NT2/D1 (cell line): ENCODE measurements at places on chromosomes 7 and 10.

DNA sequence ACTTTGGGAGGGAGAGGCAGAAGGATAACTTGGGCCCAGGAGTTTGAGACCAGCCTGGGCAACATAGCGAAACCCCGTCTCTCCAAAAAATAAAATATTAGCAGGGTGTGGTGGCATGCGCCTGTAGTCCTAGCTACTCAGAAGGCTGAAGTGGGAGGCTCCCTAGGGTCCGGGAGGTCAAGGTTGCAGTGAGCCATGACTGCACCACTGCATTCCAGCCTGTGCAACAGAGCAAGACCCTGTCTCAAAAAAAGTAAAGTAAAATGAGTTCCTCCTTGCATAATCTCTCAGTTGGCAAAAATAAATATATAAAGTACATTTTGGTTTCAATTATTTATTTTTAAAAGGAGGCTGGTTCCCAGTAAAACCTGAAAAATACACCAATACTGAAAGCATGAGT lies 11.8 kb downstream of the NANOS1 start:
- DNase-seq = no peak

DNA sequence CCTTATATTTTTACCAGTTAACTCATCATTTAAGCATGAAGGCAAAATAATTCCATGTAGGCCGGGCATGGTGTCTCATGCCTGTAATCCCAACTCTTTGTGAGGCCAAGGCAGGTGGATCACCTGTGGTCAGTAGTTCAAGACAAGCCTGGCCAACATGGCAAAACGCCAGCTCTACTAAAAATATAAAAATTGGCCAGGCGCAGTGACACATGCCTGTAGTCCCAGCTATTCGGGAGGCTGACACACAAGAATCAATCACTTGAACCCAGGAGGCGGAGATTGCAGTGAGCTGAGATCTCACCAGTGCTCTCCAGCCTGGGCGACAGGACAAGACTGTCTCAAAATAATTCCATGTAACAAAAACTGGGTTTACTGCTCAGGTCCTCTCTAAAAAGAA lies 18.3 kb downstream of the HNRNPA2B1 start:
- no peak for DNase-seq

- DNase-seq = no peak
Observed at GRCh38 chr10:68327889-68328786, 3.7 kb upstream of the HNRNPH3 start.

GRCh38 chr10:15254808-15255648 lies 86.5 kb upstream of the NMT2 start:
- DNase-seq = no peak

- DNase-seq = no peak
Observed at GRCh38 chr7:30423788-30424505, 54.6 kb downstream of the NOD1 start.

DNA sequence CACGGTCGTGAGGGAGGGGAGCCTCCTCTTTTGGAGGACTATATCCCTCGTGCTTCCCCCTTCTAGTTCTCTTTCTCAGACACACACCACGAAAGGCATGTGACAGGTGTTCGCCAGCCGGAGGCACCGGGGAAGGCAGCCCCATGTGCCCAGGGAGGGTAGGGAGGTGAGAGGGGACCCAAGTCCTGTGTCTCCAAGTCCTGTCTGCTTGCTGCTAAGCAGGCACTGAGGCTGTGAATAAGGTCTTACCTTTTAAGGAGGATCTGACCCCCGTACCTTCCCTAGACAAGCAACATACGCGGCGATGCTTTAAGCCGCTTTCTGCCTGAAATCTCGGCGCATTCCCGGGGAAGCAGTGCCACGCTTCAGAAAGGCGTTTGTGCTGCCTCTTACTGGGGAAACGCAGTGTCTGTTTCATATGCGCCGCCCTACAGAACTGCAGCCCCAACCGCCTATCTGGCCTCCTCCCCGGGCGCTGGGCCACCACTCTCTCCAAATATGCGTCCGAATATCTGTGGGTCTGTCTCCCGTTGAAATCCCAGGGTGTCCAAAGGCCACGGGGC lies 770 bp downstream of the PLXNA4 start:
- peak; percentile 36 for DNase-seq

DNA sequence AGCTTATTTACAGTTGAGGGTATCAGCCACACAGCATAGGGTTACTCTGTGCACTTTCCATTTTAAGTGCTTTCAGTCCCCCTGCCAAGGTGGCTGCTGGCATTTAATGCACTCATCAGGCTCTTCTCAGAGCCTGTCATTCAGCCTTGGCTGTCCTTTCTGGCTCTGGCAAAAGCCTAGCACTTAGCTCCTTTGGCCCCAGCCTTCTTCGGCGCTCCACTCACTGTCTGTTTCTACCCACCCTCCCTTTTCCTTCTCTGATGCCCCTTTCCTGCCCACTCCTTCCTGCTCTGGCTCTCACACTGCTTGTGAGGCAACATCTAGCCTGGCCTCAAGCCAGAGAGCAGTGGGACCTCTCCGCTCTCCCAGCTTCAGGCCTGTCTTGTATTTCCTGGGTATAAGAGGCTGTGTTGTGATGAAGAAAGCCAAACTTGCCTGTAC lies 60.2 kb downstream of the WIPF3 start:
- DNase-seq = no peak

DNA sequence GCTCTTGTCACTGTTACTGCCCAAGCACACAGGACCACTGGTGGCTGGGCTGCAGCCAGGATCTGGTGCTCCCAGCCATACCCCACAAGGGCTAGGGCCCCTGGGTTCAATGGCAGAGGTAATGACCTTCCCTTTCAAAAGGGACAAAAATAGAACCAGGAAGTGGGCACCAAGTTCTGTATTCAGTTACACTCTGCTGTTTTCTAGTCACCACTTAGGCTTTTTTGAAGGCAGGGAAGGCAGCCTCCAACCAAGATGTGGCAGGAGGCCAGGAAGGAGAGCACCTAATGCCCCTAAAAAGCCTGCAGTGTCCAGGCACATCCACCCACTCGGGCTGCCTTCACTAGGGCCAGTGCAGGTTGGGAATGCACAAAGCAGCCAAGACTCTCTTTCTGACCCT lies 47.8 kb downstream of the NOD1 start:
- no peak for DNase-seq

DNA sequence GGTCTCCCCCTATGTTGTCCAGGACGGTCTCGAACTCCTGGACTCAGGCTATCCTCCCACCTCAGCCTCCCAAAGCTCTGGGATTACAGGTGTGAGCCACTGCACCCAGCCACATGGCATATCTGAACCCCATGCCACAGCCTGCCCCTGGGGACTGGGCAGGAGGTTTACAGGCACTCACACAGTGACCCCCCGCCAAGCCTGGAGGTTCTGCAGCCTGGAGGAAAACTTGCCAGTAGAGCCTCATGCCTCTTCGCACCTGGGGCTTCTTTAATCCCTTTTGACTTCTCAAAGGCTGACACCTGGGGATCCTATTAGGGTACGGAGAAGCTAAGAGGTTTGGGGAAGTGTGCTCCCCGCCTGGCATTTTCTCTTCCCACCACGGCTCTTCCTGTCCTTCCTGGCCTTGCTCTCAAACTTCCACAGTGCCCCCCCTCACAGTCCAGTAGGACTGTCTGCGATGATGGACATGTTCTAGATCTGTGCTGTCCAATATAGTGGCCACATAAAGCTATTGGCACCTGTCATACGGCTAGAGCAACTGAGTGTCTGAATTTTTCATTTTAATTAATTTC lies 11.4 kb upstream of the KCP start:
- no peak for DNase-seq

DNA sequence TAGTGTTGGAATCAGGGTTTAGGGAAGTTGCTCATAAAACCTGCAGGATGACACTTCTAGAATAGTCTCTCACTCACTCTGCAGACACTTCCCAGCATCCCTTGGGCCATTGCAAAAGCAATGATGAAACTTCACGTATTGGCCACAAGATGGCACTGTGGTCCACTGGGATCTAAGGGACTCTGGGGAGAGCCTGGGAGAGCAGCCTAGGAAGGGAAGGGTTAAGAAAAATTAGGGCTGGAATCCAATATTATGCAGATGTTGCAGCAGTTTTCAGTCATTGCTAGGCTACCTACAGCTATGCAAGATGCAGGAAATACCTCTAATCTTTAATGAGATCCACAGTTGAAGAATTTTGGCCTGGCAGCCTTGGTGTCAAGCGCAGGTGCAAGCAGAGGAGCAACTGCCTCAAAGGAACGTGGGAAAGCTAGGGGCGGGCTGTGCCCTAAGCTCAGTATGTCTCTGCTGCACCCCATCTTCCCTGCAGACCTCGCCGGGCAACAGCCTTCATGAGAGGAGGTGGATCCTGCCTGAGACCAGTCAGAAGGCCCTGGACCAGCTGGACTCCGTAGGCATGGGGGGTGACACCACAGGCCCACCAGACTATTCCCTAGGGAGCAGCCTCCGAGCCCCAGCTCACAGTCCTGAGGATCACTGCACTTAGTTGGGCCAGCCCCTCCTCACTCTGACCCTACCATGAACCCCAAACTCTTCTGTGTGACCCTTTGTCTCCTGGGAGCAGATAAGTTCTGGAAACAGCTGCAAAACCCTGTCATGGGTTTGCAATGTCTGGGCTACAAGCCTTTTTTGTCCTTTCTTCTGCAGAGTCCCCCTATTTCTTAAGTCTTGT lies 127.9 kb upstream of the PRSS58 start:
- peak; percentile 63 for DNase-seq

DNA sequence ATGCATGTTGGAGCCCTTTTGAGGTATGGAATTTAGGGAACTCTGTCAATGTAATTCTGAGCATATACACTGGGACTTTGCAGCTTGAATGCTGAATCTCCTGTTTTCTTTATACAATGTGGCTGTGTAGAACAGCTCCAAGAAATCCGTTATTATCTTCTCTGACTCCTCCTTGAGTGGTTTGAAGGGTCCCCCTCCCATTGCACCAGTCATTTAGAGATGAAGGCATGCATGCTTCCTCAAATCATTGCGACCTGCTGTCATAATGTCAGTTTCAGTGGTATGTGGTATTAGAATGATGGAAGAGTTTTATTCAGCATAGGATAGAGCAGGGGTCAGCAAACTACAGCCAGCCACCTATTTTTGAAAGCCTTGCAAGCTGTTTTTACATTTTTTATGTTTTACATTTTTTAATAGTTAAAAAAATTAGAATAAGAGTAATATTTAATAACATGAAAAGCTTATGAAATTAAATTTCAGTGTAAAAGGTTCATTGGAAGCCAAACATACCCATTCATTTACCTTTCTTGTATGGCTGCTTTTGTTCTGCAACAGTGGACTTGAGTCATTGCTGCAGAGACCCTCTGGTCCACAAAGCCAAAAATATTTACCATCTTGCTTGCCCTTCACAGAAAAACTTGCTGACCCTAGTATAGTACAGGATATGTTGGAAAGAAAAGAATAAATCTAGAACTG lies 8.1 kb downstream of the STK17A start:
- no peak for DNase-seq

DNA sequence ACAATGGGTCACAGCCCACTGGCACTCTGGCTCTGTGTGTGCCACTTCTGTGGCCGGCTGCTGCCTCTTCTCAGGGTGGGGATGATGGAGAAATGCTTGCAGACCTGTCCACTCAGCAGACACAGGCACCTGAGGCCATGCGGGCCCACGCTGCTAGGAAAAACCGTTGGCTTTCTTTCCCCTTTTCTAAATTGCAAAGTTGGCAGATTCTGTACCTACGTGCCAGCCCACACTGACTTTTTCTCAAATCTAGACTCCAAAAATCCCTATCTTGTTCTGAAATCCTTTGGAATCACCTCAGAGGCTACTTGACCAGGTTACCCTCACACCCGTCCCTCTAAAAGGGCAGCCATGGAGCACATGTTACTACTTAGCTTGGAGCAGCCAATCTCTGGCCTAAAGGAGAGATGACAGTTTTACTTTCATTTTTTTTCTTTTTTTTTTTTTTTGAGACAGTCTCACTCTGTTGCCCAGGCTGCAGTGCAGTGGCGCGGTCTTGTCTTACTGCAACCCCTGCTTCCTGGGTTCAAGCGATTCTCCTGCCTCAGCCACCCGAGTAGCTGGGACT lies 99.4 kb downstream of the RNF216 start:
- no peak for DNase-seq

DNA sequence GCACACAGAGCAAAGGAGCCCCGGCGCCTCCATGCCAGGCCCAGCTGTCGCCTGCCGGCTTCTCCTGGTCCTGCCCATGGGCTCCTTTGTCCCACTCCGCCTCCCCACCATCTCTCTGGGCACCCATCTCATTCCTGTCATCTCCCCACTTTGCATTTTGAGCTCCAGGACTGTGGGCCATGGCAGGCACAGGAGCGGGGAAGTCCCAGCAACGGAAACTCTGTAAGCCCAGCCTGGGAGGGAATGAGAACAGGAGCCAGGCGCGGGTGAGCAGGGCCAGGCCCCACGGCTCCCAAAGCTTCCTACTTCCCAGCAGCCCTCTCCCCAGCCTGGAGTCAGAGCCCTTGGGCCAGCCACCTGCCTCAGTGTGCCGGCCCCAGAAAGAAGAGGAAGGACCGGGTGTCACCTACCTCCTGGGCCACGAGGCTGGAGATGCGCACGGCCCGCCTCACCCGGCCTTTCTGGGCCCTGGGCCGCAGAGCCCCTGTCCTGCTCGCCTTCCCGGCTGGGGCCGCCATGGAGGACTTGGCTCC lies 23.1 kb downstream of the KCNH2 start:
- DNase-seq = no peak

- peak; percentile 40 for DNase-seq
Observed at GRCh38 chr7:34675749-34676374, 17.8 kb downstream of the NPSR1 start.

- DNase-seq = no peak
Observed at GRCh38 chr10:131724169-131724545, 176.7 kb upstream of the PPP2R2D start.

- no peak for DNase-seq
Observed at GRCh38 chr10:28637346-28637745, 40.0 kb upstream of the BAMBI start.

GRCh38 chr10:75294031-75294437 lies 58.3 kb upstream of the COMTD1 start:
- DNase-seq = no peak

- DNase-seq = no peak
Observed at GRCh38 chr10:30803892-30804322, 174.4 kb upstream of the LYZL2 start.
